Chondrocyte (in vitro differentiated cells): ENCODE measurements at places on chromosomes 11 and 22.

DNA sequence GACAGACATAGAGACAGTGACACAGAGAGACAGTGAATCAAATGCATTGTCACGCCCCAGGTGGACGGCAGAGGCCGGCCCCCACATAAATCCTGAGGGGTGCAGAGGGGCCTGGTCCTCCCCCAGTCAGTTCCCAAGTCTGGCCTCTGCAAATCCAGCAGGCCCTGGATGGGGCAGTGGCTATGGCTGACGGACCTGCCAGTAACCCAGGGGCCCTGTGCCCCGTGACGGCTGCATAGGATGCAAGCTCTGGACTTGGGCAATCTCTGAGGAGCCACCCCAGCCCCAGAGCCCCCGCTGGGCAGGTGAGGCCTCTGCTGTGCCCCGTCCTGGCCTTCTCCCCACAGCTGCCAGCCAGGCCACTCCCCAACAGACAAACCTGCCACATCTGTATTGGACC lies 204.5 kb downstream of the BRD1 start:
- peak; percentile 87 for DNase-seq

- DNase-seq = no peak
Measured at GRCh38 chr11:64390558-64390957, 31.6 kb downstream of the RPS6KA4 start.

- no peak for DNase-seq
Measured at GRCh38 chr11:110598725-110599124, 113.5 kb downstream of the ARHGAP20 start.

DNA sequence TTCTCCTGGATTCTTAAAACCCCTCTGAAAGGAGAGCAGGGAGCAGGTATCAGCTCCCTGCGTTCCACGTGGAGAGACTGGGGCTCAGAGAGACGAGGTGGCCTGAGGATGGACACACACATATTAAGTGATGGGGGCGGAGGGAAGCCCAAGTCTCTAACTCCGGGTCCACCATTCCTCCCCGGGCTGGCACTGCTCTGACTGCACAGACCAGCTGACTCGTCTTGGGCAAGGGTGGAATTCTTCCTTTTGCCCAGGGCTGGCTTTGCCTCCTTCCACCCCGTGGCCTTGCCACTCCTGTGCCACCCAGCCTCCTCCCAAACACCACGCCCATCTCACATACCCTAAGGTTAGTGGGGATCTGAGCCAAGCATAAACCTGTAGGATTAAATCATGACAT lies 65.0 kb downstream of the BUD13 start:
- no peak for DNase-seq

- no peak for DNase-seq
Measured at GRCh38 chr11:67605231-67606011, 1.3 kb upstream of the NDUFV1 start.

- no peak for DNase-seq
Measured at GRCh38 chr22:29773233-29773632, 6.1 kb downstream of the UQCR10 start.
